Activated CD4-positive, CD25-positive, alpha-beta regulatory T cell treated with anti-CD3 and anti-CD28 coated beads, Interleukin-2, amount 50 U/mL, for 16 hours (primary cell): ENCODE measurements at places on chromosomes 5 and 9.

GRCh38 chr5:102119252-102119651 is 176.8 kb downstream of the SLCO4C1 start:
- DNase-seq: no peak

DNA sequence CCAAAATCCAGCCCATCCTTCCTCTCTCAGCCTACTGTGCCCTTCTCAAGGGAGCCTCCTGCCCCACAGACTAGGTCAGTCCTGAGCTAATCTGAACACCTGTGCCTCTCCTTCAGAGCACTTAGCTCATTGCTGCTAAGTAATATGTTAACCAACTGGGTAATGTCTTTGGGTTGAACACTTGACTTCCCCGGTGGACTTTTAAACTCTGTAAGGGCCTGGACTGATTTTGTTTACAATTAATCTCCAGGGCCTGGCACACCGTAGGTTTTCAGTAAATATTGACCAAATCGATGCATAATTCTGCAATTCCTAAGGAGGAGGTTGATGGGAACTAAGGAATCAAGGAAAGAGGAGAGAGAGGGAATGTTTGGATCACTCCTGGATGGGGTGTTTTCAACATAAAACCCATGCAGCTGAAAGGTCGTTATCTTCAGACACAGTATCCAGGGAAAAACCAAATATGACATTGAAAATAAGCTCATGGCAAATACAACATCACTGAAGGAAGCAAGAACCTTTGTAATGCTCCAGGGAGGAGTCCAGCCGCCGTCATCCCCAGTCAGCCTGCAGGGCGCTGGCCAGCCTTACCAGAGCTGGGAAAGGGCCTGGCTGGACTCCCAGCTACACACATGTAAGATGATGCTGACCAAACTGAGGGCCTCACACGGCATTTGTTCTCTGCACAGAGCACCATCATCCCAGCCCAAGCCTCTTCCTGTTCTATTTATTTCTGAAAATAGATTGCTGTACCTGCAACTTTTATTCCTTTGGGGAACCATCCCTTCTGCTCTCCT is 166.3 kb downstream of the C5orf15 start:
- DNase-seq: no peak

GRCh38 chr9:133275105-133276000 is at the start of gene ABO:
Gene ABO (minus strand): TSS chr9:133275201.
- DNase-seq: no peak

GRCh38 chr5:26940994-26941393 is 97.4 kb downstream of the CDH9 start:
- no peak for DNase-seq

DNA sequence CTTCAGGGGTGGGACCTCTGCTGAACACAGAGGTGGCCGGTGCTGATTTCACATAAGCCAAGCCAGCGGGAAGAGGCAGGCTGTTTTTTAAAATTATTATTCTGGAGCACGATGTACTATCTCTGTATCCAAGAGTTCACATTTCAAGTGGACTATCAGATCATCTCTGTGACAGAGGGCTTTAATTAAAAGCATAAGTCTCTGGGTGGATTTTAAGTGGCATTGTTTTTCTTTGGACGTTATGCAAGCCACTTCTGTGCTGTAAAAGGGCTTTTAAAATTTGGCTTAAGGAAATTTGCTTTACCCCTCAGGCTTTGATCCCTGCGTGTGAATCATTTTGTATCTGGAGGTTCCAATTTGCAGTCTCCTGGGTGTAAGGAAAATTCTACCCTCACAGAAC is 124.7 kb downstream of the PALM2AKAP2 start:
- no peak for DNase-seq

DNA sequence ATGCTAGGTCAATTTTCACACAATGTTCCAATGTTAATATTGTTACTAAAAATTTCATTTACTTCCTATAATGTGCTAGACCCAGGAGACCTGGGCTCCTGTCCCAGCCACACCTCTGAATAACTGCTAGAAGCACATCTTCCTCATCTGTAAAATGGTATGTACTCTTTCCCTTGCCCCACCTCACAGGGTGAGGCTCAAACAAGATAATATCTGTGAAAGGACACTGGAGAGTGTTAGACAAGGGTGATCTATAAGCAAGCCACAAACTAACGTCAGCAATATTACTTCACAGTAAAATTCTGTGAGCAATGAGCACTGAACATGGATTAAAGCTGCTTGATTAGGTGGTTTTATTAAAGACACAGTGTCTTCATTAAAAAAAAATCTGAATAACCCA is 186.4 kb downstream of the EPB41L4A start:
- no peak for DNase-seq

DNA sequence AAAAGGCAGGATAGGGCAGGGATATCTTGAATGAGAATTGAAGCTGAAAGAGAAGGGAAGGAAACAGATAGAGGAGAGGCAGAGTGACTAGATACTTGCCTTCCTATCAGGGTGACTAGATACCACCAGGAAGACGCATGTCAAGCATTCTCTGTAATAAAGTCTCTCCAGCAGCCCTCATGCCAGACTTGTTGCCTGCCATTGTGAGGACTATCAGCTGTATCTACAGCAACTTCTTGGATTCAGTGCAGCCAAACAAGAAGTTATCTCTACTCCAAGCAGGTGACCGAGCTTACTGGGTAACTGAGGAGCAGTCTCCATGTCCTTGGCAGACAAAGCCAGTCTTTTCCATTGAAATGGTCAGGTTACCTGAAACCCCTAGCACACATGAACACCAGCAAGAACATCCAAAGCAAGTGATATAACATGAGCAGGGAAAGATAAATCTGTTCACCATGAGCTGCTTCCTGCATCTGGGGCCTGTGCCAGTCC is 9.3 kb downstream of the SH3RF2 start:
- no peak for DNase-seq

- DNase-seq: no peak
These were observed 9.4 kb upstream of the CD180 start for GRCh38 chr5:67205981-67206380.

- DNase-seq: no peak
These were observed 63.0 kb downstream of the PTTG1 start for GRCh38 chr5:160484678-160485077.

DNA sequence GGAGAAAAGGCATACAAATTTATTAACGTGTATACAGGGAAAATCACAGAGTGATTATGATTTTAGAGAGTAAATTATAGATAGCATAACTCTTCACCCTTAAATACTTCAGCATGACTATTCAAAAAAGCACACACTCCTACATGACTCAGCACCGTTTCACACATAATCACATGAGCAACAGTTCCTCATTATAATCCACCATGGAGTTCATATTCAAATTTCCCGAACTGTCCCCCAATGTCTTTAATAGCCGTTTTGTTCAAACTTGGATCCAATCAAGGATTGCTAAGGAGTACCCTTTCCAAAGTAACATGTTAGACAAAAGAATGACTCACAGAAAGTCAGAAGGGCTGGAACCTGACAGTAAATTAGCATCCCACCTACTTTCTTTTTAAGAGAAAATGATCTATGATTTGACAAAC is 32.1 kb downstream of the RAPGEF1 start:
- no peak for DNase-seq

GRCh38 chr5:81694726-81695125 is 56.2 kb downstream of the SSBP2 start:
- DNase-seq: no peak

DNA sequence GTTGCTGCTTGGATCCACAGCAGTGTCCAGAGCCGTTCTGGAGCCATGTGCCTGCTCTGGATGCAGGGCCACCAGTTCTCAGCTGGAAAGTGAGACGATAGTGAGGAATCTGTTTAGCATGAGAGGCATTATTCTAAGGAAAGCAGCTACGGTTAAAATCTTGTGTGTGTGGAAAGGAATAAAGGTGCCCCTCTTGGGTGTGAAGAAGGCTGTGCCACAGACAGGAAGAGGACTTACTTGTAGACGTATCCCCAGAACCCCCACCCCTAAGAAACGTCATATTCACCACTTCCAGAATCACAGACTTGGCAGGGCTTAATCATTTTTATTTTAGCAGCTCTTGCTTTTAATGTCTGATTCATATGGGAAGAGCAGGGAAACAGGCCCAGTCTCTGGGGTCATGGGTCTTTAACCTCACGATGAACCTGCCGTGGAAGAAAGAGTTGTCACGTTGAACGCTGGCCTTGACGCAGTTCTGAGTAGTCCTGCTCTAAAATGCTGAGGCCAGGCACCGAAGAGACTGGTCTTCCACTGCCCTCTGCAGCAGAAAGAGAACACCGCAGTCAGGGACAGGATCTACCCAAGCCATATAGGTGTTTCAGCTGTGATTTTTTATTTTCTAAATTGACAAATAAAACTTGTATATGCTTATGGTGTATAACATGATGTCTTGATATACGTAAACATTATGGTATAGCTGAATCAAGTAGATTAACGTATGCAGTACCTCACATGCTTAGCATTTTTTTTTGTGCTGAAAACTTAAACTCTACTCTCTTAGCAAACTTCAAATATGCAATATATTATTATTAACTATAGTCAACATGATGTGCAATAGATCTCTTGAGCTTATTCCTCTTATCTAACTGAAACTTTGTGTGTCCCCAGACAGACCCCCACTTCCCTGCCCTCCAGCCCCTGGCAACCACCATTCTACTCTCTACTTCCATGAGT is 38.8 kb downstream of the CARTPT start:
- no peak for DNase-seq

GRCh38 chr5:178547052-178547666 is 43.0 kb downstream of the COL23A1 start:
- DNase-seq: no peak

GRCh38 chr9:91978740-91979414 is 28.8 kb upstream of the ROR2 start:
- DNase-seq: no peak

- DNase-seq: no peak
These were observed 497.1 kb downstream of the NFIB start for GRCh38 chr9:13816837-13817236.

DNA sequence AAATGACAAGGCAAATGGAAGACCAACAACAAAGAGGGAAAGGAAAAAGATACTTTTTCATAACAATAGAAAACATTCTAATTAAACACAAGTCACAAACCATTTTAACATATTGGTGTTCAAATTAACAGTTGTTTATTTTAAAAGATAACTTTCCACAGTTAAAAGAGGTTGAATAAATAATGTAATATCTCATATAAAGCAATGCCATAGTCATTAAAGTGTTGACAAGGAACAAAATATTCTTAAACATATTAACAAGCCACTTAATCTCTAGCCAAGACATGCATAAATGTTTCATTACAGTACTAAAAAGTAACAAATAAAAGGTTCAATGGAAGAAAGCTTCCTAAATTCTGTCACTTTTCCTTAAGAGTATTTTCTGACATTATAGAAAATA is 12.6 kb downstream of the TMEM161B start:
- no peak for DNase-seq

GRCh38 chr9:78973907-78974306 is 597.9 kb upstream of the TLE4 start:
- DNase-seq: no peak

- DNase-seq: no peak
These were observed 586.4 kb downstream of the TAF11L14 start for GRCh38 chr5:18220631-18221030.

DNA sequence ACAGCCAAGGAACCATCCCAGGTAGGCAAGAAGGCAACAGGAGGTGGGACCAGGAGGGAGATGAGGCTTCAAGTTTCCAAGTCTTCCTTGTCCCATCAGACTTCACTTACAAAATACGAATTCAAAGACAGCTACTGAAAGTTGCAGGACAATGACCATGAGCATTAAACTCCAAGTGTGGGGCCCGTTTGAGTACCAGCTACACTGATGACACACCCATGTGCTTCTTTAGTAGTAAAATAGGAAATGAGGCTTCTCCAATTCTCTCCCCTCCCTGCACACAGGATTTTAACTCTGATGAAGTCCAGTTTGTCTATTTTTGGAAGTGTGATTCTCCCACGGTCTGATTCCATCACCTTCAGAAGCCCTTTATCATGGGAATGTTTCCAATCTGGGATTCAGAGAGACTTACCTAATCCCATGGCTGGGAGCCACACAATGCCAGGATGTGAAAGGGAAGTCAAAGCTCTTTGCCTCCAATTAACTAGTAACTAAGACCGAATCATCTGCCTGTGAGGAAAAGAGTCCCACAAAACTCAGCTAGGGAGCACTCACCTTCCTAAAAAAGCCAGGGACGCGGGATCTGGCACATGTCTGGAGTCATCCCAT is 222.8 kb upstream of the MSX2 start:
- no peak for DNase-seq

- DNase-seq: no peak
These were observed 99.2 kb downstream of the PSAT1 start for GRCh38 chr9:78396087-78396486.

GRCh38 chr9:137987244-137988030 is 109.9 kb downstream of the CACNA1B start:
- no peak for DNase-seq

- peak; percentile 9 for DNase-seq
These were observed 49.6 kb upstream of the PSD2 start for GRCh38 chr5:139745800-139746690.

GRCh38 chr5:86095092-86095491 is 522.6 kb upstream of the COX7C start:
- DNase-seq: no peak

DNA sequence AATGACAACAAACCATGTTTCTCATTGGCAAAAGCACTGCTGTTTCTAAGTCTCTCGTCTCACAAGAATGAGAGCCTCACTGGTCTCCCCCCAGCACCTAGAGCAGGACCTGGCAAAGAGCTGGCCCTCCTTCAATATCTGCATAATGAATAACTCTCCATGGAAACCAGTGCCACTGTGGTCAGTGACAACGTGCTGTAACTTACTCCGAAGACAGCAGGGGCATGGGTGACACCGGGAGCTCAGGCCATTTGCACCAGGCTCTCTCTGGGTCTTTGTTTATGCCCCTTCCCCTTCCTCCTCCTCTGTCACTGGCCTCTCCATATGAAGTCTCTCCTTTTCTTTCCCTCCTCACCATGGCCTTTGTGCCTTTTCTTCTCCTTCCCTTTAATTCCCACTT is 33.3 kb downstream of the TAS2R1 start:
- no peak for DNase-seq

DNA sequence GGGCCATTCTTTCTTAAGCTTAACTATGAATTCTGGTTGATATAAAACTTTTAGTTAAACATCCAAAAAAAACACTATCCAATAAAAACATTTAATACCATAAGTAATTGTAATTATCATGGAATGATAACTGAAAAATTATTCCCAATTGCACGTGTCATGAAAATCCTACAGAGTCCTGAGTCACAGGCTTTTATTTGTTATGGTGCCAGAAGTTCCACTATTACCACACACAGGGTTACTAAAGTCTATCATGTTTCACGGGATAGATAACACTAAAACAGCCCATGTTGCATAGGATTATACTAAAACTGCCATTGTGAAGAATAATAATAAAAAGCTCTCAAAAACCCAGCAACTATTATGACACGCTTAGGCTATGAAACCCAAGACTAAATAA is 1381.8 kb downstream of the EFNA5 start:
- DNase-seq: no peak

- no peak for DNase-seq
These were observed 68.7 kb upstream of the WDR41 start for GRCh38 chr5:77560677-77561263.

- peak; percentile 57 for DNase-seq
These were observed 5.4 kb upstream of the HBEGF start for GRCh38 chr5:140351609-140352334.
